Fibroblast of the conjunctiva (primary cell): ENCODE measurements at places on chromosomes 11 and 22.

- DNase-seq, result no peak
These were observed 37.1 kb upstream of the SUSD2 start for GRCh38 chr22:24144056-24144777.

DNA sequence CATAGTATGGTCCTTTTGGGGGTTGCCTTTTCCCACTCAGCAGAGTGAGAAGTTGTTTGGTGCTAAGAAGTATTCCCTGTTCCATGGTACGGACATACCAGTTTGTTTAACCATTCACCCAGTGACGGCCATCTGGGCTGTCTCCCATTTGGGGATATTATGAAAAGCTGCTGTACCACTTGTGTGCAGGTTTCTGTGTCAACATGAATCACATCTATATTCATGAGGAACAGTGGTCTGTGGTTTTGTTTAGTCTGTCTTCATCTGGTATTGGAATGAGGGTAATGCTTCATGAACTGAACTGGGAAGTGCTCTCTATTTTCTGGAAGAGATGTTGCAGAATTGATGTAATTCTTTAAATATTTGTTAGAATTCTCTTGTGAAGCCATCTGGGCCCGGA, 89.5 kb downstream of the TRMU start:
- no peak for DNase-seq

DNA sequence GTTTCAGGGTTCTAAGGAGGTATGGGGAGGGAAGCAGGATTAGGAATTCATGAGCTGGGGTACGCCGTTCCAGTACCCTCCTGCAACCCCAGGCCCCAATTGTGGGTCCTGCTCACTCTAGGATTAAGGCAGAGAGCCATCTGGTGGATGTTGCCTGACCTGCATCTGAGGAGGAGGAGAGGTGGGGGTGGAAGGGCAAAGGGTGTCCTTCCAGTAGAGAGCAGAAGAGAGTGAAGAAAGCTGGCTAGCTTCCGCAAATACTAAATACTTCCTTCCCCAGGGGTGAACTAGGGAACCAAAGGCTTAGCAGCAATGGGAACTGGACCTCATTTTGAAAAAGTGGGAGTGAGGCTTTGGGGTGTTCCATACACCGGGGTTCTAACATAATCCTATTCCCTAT, 10.6 kb downstream of the LRRC51 start:
- DNase-seq, result peak; percentile 57

DNA sequence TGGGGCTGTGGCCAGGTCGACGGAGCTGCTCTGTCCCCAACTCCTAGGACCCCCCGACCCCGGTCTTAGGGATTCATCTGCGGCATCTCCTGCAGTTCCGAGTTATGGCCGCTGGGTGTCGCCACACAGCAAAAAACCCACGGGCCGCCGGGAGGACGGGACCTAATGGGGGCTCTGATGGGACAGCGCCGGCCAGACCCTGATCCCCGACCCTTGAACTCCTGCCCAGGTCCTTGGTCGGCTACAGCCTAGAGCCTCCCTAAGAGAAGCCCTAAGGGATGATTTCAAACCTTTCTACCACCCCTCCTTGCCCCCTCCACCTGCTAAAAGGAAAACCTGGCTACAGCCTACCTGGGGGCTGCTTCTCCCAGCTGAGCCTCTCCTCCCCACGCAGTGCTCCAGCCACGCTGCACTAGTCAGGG, 30.8 kb upstream of the LRRC10B start:
- DNase-seq, result no peak

- peak; percentile 42 for DNase-seq
These were observed 335.8 kb upstream of the DDI1 start for GRCh38 chr11:103700622-103701021.

DNA sequence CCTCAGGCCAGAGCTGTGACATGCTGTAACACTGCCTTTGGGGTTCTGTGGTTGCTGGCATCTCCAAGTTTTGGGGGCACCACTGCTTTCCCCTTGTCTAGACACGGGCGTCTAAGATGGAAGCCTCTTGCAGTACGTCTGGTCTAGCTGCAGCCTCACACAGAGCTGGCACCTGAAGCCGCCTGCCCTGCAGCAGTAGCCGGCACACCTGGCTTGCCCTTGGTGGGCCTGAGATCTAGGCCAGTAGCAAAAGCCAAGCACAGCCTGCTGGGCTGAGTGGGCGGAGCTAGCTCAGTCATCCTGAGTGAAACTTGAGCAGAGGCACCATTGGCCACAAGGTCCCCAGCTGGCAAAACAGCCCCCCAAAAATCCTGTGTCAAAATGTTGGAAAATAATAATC, 154.2 kb downstream of the DLG2 start:
- no peak for DNase-seq

DNA sequence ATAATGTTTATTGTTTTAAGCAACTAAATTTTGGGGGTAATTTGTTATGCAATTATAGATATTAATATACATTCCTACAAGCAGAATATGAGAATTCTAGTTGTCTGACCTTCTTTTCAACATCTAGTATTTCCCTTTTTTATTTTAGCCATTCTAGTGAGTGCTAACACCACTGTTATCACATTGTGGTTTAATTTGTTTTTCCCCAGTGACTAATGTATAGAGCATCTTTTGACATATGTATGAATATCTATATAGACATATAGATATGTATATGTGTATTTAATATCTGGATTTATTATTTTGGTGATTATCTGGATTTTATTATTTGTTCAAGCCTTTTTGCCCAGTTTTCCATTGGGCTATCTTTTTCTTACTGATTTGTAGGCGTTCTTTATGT, 66.6 kb downstream of the STIM1 start:
- no peak for DNase-seq
